Tibial nerve (tissue), 4 donors: ENCODE measurements at places on chromosomes 7 and 10. TPM values are rescaled to one million over a fixed set of nuclear protein-coding genes. Genes with fewer than 3 reads are reported as not detected.

- no peak for DNase-seq
- no peak overlapping the region for H3K4me3 ChIP-seq
- no peak overlapping the region for H3K27ac ChIP-seq
- no peaks in the 10 kb centered on the region for H3K27me3 ChIP-seq
- H3K36me3 ChIP-seq: no peaks in the 10 kb centered on the region
- peaks cover 14% of the 10 kb centered on the region for H3K4me1 ChIP-seq
Observed at GRCh38 chr10:6019796-6020195, 42.4 kb downstream of the IL2RA start.

DNA sequence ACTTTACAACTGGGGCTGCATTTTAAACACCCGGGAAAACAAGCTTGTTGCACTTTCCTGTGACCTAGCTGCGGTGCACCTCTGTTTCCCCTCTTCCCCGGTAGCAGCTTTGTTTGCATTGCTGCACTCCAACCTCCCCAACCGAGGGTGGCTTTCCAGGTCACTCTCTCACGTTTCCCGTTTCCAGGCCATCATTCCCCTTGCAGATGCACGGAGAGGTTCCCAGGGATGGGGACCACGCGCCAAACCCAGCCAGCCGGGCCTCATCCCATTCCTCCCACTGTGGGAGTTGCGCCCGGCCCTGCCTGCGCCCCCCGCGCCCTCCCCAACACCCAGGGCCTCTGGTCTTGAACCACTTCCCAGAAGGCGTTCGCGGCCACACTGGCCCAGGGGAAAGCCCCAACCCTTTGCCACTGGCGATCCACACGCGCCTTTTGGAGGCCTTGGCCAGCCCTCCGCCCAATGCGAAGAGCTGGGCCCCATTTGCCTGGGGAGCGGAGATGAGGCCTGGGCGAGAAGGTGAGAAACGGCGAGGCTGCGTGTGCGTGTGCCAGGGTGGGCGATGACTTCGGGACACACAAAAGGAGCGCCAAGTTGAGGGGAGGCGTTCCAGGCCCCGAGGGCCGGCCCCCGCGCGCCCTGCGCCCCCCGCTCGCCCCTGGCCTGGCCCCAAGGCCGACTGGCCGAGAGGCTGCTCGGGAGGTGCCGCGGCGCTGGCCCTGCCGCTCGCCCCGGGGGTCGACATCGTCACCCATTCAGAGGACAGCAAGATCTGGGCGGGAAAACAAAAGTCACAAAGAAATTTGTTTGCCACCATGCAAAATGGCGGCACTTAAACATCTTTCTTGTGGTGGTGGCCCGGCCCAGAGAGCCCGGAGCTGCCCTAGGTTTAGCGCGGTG, 15.9 kb downstream of the SKIDA1 start:
- peak overlapping the region; percentile 81 for H3K27ac ChIP-seq
- no peaks in the 10 kb centered on the region for H3K36me3 ChIP-seq
- H3K4me3 ChIP-seq: peak overlapping the region; percentile 51
- H3K27me3 ChIP-seq: no peaks in the 10 kb centered on the region
- DNase-seq: no peak

DNA sequence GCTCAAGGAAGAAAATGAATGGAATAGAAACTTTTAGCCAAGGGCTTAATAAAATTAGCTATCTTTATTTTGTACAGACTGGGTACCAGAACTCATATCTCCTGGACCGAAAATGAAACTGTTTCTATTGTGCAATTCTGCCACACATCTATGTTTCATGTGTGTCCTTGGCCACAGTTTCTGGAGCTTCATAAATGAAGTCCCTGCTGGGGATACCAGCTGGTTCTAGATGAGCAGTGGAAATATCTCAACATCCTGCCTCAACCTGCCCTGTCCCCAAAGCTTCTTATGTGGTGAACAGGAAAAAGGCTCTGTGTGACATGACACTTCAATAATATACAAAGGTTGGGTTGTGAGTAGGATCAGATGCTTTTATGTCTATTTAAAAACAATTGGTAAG, 310.1 kb upstream of the SORCS1 start:
- H3K27ac ChIP-seq: no peak overlapping the region
- H3K4me1 ChIP-seq: no peaks in the 10 kb centered on the region
- no peaks in the 10 kb centered on the region for H3K36me3 ChIP-seq
- DNase-seq: no peak
- H3K27me3 ChIP-seq: no peaks in the 10 kb centered on the region
- H3K4me3 ChIP-seq: no peak overlapping the region

The GCK gene
- total RNA-seq: 2.4 TPM

GRCh38 chr10:62072901-62073300, 171.4 kb downstream of the ARID5B start:
- no peaks in the 10 kb centered on the region for H3K27me3 ChIP-seq
- H3K27ac ChIP-seq: peak overlapping the region; percentile 84
- H3K4me1 ChIP-seq: no peaks in the 10 kb centered on the region
- no peak overlapping the region for H3K4me3 ChIP-seq
- DNase-seq: no peak
- H3K36me3 ChIP-seq: no peaks in the 10 kb centered on the region

The IFIT1B gene
- total RNA-seq: not detected

DNA sequence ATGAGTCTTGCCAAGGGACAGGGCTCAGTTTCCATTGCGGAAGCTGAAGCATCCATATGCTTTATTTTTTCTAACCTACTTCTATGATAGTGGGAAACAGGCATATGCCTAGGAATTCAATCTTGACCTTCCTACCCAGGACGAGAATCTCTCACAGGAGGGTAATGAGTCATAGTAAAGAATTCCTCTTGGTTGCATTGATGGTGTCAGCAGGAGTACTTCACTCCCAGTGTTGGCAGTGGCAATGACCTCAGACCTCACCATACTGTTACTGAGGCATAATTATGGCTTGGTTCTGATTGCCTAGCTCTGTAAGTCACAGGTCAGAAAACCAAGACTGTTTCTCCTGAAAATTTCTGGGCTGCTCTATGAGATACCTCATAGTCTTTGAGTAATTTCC, 552.9 kb downstream of the ARL4A start:
- no peak for DNase-seq
- no peak overlapping the region for H3K4me3 ChIP-seq
- H3K27ac ChIP-seq: no peak overlapping the region
- H3K4me1 ChIP-seq: no peaks in the 10 kb centered on the region

The VIPR2 gene
- 3.6 TPM for total RNA-seq

The VDAC2 gene
- 107 TPM for total RNA-seq
